ENCODE measurements at places on chromosomes 7 and 10.

- no peaks in the 10 kb centered on the region for H3K4me1 ChIP-seq
- DNase-seq = no peak
- no peak overlapping the region for H3K27ac ChIP-seq
- no peak overlapping the region for H3K4me3 ChIP-seq
- no peaks in the 10 kb centered on the region for H3K36me3 ChIP-seq
These were observed 108.7 kb downstream of the LRRN3 start for GRCh38 chr7:111199643-111200042.

GRCh38 chr10:37234692-37235091 is 109.3 kb downstream of the ANKRD30A start:
- no peaks in the 10 kb centered on the region for H3K27me3 ChIP-seq
- DNase-seq = no peak
- no peak overlapping the region for H3K27ac ChIP-seq
- no peaks in the 10 kb centered on the region for H3K36me3 ChIP-seq

GRCh38 chr7:95490231-95490762 is 4.6 kb downstream of the ASB4 start:
- no peak overlapping the region for H3K4me3 ChIP-seq
- H3K27me3 ChIP-seq = no peaks in the 10 kb centered on the region
- no peak for DNase-seq
- no peak overlapping the region for H3K27ac ChIP-seq
- no peaks in the 10 kb centered on the region for H3K36me3 ChIP-seq

- peak; percentile 67 for DNase-seq
- no peak overlapping the region for H3K27ac ChIP-seq
- H3K4me3 ChIP-seq = no peak overlapping the region
- H3K4me1 ChIP-seq = no peaks in the 10 kb centered on the region
These were observed 57.8 kb upstream of the OPALIN start for GRCh38 chr10:96416643-96417042.

- H3K36me3 ChIP-seq = no peaks in the 10 kb centered on the region
- H3K27ac ChIP-seq = no peak overlapping the region
- no peaks in the 10 kb centered on the region for H3K4me1 ChIP-seq
- DNase-seq = no peak
These were observed 71.7 kb upstream of the ADAM12 start for GRCh38 chr10:126459878-126460481.

DNA sequence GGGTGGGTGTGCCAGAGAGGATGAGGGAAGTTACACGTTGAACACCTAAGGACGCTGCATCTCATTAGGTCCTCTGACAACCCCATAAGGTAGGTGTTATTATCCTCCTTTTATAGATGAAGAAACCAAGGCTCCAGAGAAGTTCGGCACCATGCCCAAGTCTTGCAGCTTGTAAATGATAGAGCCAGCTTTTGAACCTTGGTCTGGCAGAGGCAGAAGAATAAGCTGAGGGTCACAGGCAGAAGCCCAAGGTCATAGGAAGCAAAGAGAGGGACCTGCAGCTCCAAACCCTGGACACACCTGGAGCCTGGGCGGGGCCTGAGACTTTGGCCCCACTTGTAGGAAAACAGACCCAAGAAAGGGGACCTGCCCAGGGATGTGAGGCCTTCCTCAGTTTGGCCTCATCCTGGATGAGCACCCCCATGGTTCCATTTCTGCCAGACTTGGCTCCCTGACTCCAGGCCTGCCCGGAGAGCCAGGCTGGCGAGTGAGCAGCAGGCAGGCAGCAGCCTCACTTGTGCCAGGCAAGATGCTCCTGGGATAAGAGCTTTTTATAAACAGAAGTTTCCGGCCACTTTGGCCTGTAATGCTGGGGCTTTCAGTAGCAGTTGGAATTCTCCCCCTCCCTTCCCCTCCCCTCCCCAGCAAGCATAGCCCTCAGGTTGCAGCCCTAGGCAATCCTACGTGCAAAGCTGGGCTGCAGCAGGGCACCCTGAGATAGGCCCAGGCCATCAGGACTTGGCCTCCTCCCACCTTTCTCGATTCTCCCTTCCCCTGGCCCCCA is 2.4 kb downstream of the KCNH2 start:
- no peaks in the 10 kb centered on the region for H3K27me3 ChIP-seq
- peak overlapping the region; percentile 82 for H3K4me3 ChIP-seq
- peak overlapping the region; percentile 95 for H3K27ac ChIP-seq
- H3K36me3 ChIP-seq = peaks cover 7% of the 10 kb centered on the region

DNA sequence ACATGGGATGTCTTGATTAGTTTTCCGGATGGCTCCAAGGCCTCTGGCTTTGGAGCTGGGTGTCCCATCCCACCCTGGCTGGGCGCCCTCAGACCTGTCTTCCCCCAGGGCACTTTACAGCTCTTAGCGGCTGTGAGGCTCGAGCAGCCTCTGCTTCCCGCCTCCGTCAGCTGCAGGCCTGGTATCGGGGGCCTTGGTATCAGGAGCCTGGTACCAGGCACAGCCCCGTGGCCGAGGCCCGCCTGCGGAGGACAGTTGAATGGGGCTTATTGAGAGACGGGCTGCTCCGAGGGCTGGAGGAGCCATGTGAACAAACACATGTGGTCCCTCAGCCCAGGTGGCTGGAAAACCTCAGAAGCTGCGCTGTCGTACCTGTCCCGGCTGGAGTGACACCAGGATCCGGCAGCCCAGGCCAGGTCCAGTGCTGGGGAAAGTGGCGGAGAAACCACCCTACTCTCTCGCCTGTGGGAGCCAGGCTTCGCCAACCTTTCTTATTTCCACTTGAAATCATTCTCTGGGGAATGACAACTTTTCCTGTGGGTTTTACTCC is 23.9 kb upstream of the AP5Z1 start:
- no peaks in the 10 kb centered on the region for H3K27me3 ChIP-seq
- no peaks in the 10 kb centered on the region for H3K4me1 ChIP-seq
- DNase-seq = peak; percentile 14
- H3K27ac ChIP-seq = no peak overlapping the region
- H3K4me3 ChIP-seq = no peak overlapping the region

DNA sequence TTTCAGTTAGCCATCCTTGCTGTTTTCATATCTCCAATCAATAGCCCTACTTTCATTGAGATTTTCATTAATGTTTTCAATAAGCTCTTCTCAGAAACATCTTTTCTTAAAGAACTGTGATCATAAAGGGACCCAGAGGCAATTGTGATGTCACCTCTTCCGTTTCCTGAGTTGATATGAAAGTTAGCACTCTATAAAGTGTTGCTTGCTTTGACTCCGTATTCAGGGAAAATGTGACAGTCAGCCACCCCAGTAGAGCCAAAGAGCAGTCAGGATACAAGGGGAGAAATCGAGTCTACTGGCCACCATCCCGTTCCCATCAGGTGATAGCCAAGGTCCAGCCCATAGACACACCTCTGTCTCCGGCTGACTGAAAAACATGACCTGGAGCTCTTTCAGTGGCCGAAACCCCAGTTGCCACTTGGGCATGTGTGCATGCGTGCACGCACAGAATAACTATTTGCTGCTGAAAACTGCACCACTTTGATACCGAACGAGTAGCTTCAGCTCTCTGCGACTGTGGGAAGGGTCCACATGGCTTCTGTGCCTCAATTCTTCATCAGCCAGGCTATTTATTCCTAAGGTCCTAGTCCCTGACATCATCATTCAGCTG is 291.4 kb downstream of the USP6NL start:
- H3K4me1 ChIP-seq = no peaks in the 10 kb centered on the region
- no peak overlapping the region for H3K4me3 ChIP-seq
- no peak overlapping the region for H3K27ac ChIP-seq
- no peak for DNase-seq
- H3K27me3 ChIP-seq = no peaks in the 10 kb centered on the region
- peaks cover 31% of the 10 kb centered on the region for H3K36me3 ChIP-seq

GRCh38 chr10:52400562-52400961 is 86.5 kb downstream of the DKK1 start:
- DNase-seq = no peak
- no peak overlapping the region for H3K4me3 ChIP-seq
- H3K27ac ChIP-seq = no peak overlapping the region
- no peaks in the 10 kb centered on the region for H3K4me1 ChIP-seq
- H3K27me3 ChIP-seq = no peaks in the 10 kb centered on the region

GRCh38 chr10:89526358-89526757 is 9.0 kb downstream of the SLC16A12 start:
- H3K27ac ChIP-seq = no peak overlapping the region
- no peaks in the 10 kb centered on the region for H3K27me3 ChIP-seq
- no peaks in the 10 kb centered on the region for H3K36me3 ChIP-seq
- no peak for DNase-seq
- H3K4me1 ChIP-seq = peaks cover 17% of the 10 kb centered on the region
- no peak overlapping the region for H3K4me3 ChIP-seq

DNA sequence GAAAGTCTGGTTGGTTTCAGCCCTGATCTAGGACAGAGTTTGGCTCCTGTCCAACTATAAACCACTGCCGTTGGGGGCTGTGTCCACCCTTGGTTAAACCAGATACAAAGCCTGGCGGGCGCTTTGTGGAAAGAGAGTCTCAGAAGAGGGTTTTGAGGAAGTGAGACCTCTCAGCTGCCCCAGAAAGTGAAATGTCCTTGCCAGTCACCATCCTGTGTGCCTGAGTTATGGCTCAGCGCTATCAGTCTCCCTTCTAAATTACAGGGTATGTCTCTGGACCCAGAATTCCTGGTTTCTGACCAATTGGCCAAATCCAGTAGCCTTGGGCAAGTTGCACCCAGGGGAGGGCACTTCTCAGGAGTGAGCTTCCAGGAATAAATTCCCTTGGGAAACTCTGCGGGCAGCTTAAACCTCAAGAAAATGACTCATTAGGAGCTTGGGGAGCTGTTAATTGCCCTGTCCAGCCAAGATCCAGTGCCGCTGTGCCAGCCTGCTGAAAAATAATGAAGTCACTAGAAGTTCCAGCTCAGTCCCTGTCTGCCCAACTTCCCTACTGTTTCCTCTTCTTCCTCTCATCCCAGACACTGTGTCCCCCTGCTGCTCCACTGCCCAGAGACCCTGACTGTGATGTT is 66.7 kb upstream of the PDZD8 start:
- no peaks in the 10 kb centered on the region for H3K36me3 ChIP-seq
- H3K27me3 ChIP-seq = no peaks in the 10 kb centered on the region
- H3K4me1 ChIP-seq = no peaks in the 10 kb centered on the region
- H3K27ac ChIP-seq = no peak overlapping the region

DNA sequence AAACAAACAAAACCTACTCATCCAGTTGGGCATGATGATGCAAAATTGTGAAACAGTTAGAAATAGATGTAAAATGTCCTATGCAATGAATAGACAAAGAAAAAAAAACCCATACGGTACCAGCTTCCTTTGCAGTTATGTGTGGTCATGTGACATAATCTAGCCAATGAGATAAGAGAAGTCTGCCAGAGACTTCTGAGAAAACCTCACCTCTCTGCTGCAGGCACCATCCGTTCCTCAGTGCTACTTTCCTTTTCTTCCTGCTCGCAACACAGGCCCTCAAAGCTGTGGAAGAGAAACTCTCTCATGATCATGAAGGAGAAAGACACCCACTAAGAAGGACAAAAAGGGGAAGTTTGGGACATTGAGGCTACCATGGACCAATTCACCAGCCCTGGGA is 76.8 kb upstream of the CARD11 start:
- H3K4me3 ChIP-seq = no peak overlapping the region
- no peaks in the 10 kb centered on the region for H3K36me3 ChIP-seq
- DNase-seq = no peak
- no peaks in the 10 kb centered on the region for H3K4me1 ChIP-seq

GRCh38 chr10:14389981-14390590 is 59.4 kb upstream of the FRMD4A start:
- H3K27ac ChIP-seq = no peak overlapping the region
- no peaks in the 10 kb centered on the region for H3K27me3 ChIP-seq
- H3K4me1 ChIP-seq = no peaks in the 10 kb centered on the region
- DNase-seq = no peak
- no peak overlapping the region for H3K4me3 ChIP-seq

- H3K4me1 ChIP-seq = peaks cover 5% of the 10 kb centered on the region
- H3K36me3 ChIP-seq = no peaks in the 10 kb centered on the region
- no peak overlapping the region for H3K4me3 ChIP-seq
- no peak for DNase-seq
- no peak overlapping the region for H3K27ac ChIP-seq
- H3K27me3 ChIP-seq = no peaks in the 10 kb centered on the region
These were observed 128.8 kb upstream of the DNAJB12 start for GRCh38 chr10:72483471-72483870.

- peaks cover 5% of the 10 kb centered on the region for H3K36me3 ChIP-seq
- H3K27me3 ChIP-seq = no peaks in the 10 kb centered on the region
- no peak overlapping the region for H3K27ac ChIP-seq
These were observed 64.5 kb upstream of the MRLN start for GRCh38 chr10:59817773-59818172.

GRCh38 chr10:986881-987619 is 1.2 kb upstream of the GTPBP4 start:
- peak overlapping the region; percentile 97 for H3K27ac ChIP-seq
- peak; percentile 32 for DNase-seq
- H3K4me3 ChIP-seq = peak overlapping the region; percentile 88
- no peaks in the 10 kb centered on the region for H3K27me3 ChIP-seq
- peaks cover 10% of the 10 kb centered on the region for H3K4me1 ChIP-seq

- H3K27ac ChIP-seq = no peak overlapping the region
- H3K4me3 ChIP-seq = no peak overlapping the region
- H3K27me3 ChIP-seq = no peaks in the 10 kb centered on the region
- no peak for DNase-seq
- peaks cover 14% of the 10 kb centered on the region for H3K4me1 ChIP-seq
These were observed 2.5 kb downstream of the EIF3B start for GRCh38 chr7:2357165-2357564.

GRCh38 chr10:11682267-11682683 is 59.9 kb upstream of the ECHDC3 start:
- no peaks in the 10 kb centered on the region for H3K36me3 ChIP-seq
- H3K27ac ChIP-seq = no peak overlapping the region
- no peak for DNase-seq
- H3K4me3 ChIP-seq = no peak overlapping the region
- H3K27me3 ChIP-seq = no peaks in the 10 kb centered on the region

- H3K27ac ChIP-seq = no peak overlapping the region
- DNase-seq = no peak
- peaks cover 4% of the 10 kb centered on the region for H3K27me3 ChIP-seq
- H3K4me1 ChIP-seq = peaks cover 12% of the 10 kb centered on the region
These were observed 67.7 kb upstream of the CHST15 start for GRCh38 chr10:124160943-124161582.

- H3K4me1 ChIP-seq = no peaks in the 10 kb centered on the region
- no peak overlapping the region for H3K27ac ChIP-seq
- DNase-seq = no peak
- no peaks in the 10 kb centered on the region for H3K36me3 ChIP-seq
These were observed 70.2 kb downstream of the DNAJB6 start for GRCh38 chr7:157406971-157407370.

GRCh38 chr7:55187701-55188491 is 169.1 kb downstream of the EGFR start:
- no peaks in the 10 kb centered on the region for H3K36me3 ChIP-seq
- H3K27ac ChIP-seq = no peak overlapping the region
- peaks cover 4% of the 10 kb centered on the region for H3K4me1 ChIP-seq

GRCh38 chr10:102641402-102641801 is 2.9 kb upstream of the TRIM8 start:
- no peaks in the 10 kb centered on the region for H3K36me3 ChIP-seq
- H3K27me3 ChIP-seq = no peaks in the 10 kb centered on the region
- peak overlapping the region; percentile 74 for H3K4me3 ChIP-seq
- peak overlapping the region; percentile 84 for H3K27ac ChIP-seq
- no peak for DNase-seq
- no peaks in the 10 kb centered on the region for H3K4me1 ChIP-seq

- DNase-seq = no peak
- no peak overlapping the region for H3K27ac ChIP-seq
- peaks cover 6% of the 10 kb centered on the region for H3K27me3 ChIP-seq
These were observed 22.9 kb downstream of the ATP6V1F start for GRCh38 chr7:128885370-128886187.

GRCh38 chr10:90709727-90710126 is 148.1 kb downstream of the HTR7 start:
- H3K27me3 ChIP-seq = no peaks in the 10 kb centered on the region
- no peak for DNase-seq
- no peaks in the 10 kb centered on the region for H3K4me1 ChIP-seq
- no peak overlapping the region for H3K27ac ChIP-seq
- H3K36me3 ChIP-seq = no peaks in the 10 kb centered on the region
